ENCODE measurements at places on chromosomes 12 and 14. TPM values are rescaled to one million over a fixed set of nuclear protein-coding genes. Genes with fewer than 3 reads are reported as not detected.

NR1H4 gene
- total RNA-seq: not detected

DPF3 gene
- 0.23 TPM for total RNA-seq

OR10G3 gene
- not detected for total RNA-seq

MAP3K9 gene
- 4.7 TPM for total RNA-seq

CCDC59 gene
- 62.8 TPM for total RNA-seq
